Activated CD4-positive, alpha-beta T cell treated with anti-CD3 and anti-CD28 coated beads for 1 hour (primary cell): ENCODE measurements at places on chromosomes 6 and 20.

GRCh38 chr6:39471954-39472659, 149.6 kb upstream of the KCNK16 start:
- no peak for DNase-seq

DNA sequence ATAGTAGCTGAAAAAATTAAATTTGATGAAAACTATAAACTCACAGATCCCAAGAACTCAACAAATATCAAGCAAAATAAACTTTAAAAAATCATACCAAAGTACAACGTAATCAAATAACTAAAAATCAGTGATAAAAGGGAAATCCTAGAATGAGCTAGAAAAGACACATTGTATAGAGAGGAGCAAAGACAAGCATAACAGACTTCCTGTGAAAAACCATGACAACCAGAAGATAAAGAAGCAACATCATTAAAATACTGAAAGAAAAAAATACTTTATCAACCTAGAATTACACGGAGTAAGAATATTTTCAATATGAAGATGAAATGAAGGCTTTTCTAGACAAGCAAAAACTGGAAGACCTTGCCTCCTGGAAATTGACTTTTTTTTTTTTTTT, 9.8 kb downstream of the MUC22 start:
- DNase-seq, result no peak

- no peak for DNase-seq
Measured at GRCh38 chr20:40931410-40932044, 97.1 kb upstream of the TOP1 start.

DNA sequence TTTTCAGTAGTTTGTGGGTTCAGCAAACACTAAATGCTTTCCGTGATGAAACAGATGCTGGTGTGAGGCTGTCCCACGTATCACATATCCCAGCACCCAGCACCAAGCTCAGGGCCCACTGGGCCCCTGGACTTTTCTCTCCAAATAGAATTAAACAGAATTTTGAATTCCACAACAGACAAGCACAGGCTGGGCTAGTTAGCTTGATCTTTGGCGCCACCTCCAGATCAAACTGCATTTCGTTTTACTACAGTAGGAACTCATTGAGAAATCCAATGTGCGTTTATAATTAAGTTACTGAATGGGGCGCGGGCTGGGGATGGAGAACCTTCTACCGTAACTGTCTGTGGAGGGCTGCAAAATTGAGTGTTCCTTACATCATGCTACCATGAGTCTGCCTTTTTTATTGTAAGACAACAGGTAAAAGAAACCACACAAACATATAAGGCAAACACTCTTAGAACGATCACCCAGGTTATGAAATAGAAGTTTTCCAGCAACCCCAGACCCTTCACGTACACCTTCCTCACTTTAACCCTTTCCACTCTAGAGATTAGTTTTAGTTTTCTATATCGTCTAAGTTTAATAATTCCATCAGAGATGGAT, 107.8 kb downstream of the ZFP64 start:
- DNase-seq, result no peak

- no peak for DNase-seq
Measured at GRCh38 chr20:20184149-20184548, 131.8 kb downstream of the CFAP61 start.

- no peak for DNase-seq
Measured at GRCh38 chr6:151763303-151763702, 44.2 kb upstream of the ESR1 start.

DNA sequence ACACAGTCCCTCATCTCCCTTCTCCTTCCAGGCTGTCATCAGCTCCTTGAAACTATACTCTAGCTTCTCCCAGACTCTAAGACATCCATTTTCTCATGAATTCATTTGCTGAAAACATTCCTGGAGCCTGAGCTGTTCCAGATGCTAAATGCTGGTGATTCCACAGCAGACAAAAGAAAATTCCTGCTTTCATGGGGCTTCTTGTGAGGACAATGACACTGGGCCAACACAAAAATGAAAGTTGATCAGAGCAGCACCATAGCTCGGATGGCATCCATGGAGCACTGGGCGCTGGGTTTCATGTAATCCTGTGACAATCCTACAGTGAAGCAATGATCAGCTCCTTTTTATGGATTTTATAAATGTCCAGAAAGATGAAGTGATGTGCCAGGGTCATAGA, 47.4 kb upstream of the STX16 start:
- DNase-seq, result no peak

DNA sequence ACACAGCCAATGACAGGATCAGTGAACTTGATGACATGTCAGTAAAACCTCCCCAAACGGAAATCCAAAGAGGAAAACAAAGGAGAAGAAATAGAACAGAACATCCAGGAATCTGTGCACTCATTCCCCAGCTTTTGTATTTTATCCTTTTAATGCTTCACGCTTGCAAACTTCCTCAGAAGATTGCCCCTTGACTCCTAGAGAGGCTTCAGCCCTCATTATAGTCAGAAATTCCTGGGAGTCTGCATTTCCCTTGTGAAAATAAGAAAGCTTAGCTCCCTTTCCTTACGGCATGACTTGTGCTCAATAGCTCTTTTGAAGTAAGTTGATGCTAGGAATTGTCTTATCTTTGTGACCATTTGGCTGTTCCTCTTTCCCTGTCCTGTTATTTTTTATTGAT, 313.6 kb upstream of the OPRM1 start:
- no peak for DNase-seq

DNA sequence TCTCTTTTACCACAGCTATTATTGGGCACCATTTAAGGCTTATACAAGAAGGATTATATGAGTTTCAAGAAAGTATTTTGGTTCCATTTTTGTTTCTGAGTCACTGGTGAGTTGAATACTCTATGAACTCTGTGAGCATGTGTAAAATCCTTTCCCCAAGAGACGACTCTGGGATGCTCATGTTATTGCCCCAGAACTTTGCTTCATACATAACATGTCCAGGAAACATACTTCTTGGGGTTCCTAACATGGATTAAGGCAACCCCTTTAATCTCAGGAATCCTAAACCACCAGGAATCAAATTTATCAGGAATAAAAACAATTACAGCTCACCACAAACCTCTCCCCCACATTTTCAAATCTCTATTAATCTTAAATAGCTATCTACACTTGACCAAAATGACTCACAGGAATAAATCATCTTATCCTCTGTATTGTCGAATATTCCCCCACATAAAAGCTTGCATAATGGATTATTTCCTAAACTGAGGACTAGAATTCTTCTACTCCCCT, 117.5 kb upstream of the COL21A1 start:
- no peak for DNase-seq

GRCh38 chr6:37620519-37620918, 77.2 kb downstream of the MDGA1 start:
- no peak for DNase-seq

DNA sequence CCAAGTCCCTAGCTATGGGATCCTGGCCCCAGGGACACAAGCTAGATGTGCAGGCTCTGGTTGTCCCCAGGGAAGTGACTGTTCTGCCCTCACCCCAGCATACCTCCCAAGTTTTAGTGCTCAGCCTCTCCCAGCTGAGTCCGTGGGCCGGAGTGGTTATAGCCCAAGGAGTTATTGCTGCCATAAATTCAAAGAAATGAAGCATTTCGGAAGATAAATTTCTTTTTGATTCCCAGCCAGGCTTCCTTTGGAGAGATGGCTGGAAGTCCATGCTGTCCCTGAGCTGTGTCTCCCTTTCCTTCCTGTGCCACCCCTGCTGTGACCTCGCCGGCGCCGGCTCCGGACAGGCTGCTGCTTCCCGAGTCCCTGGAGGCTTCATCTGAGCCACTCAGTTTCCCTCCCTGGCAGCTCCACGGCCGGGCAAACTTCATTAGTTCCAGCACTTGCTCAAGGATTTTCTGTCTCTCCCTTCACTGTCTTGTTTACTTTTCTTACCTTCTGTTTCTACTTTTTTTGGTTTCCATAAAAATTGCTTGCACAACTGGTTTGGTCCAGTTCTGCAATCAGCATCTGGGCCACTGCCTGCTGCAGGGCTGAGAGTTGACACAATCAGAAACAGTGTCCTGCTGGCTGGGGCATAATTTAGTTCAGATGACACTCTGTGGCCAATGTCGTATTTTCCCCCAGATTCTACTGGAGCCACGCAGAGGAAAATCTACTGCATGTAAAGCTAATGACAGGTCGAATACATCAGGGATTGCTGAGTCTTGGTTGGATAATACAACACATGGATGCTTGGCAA, 225.5 kb downstream of the SYNDIG1 start:
- no peak for DNase-seq

GRCh38 chr6:134766497-134766896, 183.4 kb downstream of the ALDH8A1 start:
- DNase-seq, result no peak

DNA sequence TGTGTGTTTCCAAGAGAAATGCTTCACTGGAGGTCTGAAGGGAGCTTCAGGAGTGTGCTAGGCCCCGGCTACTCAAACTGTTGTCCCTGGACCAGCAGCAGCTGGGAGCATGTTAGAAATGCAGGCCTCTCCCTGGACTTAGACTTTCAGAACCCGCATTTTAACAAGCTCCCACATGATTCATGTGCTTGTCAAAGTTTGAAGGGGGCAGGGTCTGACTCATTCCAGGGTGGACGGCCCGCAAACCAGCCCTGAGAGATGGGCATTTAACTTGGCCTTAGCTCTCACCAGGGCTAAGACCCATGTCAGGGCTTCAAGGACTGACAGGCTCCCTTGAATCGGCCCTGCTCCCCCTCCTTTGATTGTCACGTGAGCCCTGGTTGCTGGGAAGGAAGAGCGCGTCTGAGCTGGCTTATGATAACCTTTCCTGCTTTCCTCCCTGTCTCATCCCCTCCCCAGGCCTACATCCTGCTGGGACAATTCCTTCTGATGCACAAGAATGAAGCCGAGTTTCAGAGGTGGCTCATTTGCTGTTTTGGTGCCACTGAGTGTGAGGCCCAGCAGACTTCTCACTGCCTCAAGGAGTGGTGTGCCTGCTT, 35.5 kb downstream of the BANF2 start:
- DNase-seq, result no peak

DNA sequence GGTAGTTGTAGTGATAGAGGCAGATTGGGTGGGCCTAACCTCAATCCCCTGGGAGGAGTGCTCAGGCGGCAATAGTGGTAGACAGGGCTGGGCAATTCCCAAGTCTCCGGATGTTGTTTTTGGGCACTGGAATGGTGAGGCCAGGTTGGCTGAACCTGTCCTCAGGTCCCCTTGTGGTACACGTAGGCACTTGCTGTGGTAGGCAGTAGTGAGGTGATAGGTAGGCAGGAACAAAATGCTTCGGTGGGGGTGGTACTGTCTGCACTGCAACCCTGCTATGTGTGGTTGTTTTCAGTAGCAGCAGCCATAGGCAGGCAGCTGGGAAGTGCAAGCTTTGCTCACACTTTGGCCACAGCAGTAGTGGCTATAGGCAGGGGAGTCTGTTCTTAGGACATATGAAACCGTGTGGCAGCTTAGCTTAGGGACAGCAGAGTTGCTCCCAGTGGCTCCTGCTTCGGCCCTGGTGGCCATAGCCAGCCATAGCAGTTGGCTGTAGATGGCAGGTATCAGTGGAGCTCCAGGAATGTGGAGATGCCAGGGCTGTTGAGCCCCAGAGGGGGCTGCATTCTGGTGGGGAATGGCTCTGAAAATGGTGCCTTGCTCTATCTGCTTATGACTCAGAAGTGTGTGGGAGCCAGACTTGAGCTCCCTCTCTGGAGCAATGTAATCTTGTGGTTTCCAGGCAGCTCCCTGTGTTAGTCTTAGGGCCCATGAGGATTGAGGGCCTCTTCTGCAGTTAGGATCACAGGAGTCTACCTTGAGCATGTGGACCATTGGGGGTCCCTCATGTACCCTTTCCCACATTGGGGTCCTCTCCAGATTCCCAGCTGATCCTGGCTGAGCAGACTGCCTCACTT, 241.8 kb upstream of the BMP2 start:
- no peak for DNase-seq

DNA sequence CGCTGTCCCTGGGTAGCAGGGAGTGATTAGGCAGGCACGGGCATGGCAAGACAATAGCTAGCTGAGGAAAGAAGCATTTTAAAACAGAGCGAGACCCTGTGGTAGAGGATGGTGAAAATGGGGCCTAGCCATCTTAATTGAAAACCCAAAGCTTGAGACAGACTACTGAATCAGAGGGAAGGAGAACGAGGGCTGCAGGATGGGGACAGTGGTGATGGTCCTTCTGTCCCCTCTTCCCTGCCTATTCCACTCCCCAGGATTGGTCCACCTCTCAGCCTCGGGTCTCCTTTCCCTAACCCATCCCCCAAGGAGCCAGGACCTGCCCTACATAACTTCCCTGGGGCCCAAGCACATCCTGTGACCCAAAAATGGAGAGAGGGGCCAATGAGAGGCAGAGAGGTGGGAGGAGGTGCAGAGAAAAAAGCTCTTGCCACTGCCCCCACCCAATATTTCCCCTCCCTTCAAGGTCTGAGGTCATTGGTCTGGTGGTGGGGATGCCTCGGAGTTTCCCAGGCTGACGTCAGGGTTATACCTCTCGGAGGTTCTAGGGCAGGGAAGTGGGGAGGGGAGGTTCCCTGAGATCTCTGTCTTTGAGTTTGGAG, 884 bp upstream of the CUTA start:
- DNase-seq, result no peak

DNA sequence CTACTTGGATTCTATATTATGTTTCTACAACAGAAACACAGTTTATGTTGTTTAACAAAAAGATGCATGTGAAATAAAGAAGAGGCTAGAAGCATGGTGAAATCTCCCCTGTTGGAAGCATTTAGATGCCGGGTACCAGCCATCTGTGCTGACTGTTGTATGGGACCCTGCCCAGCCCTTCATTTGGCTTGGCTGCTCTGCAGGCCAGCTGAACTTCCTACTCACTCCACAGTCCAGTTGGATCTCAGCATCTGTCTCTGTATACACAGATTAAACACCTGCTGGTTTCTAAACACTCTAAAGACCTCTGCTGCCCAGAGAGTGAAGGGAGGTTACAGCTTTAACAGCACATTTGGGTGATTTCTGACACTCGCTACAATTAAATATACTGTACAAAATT, 228.3 kb downstream of the SLC35F1 start:
- DNase-seq, result no peak

DNA sequence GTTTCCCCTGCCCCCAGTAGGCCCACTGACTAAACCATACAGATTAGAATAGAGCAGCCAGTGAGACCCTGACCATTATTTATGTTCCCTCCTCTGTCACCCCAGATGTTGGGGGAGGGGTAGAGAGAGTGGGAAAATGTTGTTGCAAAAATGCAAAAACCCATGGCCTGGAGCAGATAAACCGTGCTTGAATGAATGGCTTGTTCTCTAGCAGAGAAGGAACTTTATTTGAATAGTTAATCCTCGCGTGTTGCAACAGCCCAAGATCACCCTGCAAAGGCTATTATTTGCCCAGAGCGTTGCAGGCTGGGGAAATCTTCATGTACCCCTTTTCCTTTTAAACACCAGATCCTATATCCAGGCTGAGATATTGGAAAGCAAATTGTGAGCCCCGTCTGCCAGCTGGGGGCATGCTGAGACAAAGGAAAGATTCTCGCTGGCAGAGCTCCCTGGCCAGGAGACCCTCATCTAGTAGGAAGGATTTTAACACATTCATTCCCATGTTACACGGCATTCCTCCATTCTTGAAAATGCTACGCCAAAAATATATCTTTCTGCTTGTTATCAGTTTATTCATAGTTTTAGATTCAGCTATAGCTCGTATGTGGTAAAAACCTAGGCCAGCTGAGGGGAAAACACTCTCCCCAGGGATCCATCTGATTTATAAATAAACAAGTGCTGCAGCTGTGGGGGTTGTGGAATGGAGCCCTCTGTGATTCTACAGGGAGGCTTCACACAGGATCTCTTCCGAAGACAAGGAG, 53.0 kb downstream of the LINC00237 start:
- no peak for DNase-seq
